Urothelium cell line (cell line): ENCODE measurements at places on chromosomes 13 and 19.
A peak's percentile ranks its signal among the peaks of the same experiment; 100 is the strongest.

GRCh38 chr13:86882835-86883234 lies 788.3 kb upstream of the SLITRK5 start:
- no peak for DNase-seq

DNA sequence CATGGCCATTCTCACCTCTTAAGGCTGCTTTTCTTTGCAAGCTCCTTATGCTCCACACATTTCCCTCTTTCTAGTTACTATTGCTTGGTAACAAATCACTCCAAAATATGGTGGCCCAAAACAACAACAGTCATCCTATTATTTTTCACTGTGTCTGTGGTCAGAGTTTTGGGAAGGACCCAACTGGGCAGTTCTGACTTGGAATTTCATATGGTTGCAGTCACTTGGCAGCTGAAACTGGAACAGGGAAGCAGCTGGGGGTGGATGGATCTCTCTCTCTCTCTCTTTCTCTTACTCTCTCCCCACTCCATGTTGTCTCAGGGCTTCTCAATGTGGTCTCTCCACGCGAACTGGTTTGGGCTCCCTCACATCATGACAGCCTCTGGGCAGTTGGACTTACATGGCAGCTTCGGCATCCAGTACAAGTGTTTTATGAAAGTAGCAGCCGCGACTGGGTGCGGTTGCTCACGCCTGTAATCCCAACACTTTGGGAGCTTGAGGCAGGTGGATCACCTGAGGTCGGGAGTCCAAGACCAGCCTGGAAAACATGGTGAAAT lies 39.6 kb downstream of the NUMBL start:
- no peak for DNase-seq

DNA sequence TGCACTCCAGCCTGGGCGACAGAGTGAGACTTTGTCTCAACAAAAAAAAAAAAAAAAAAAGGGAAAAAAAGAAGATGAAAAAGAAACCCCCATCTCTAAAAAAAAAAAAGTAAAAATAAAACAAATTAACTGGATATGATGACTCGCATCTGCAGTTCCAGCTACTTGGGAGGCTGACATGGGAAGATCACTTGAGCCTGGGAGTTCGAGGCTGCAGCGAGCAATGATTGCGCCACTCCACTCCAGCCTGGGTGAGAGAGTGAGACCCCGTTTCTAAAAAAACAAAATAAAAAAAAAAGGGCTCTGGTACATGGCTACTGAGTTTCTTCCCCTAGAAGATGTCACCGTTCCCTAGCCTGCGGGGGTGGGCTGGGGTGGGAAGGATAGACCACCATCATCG lies 2.4 kb upstream of the CATSPERG start:
- DNase-seq: no peak

- no peak for DNase-seq
These were observed 32.6 kb downstream of the PDE4A start for GRCh38 chr19:10452726-10453618.

GRCh38 chr13:41005704-41006103 lies 13.4 kb downstream of the ELF1 start:
- no peak for DNase-seq

- no peak for DNase-seq
These were observed 19.2 kb upstream of the AKT2 start for GRCh38 chr19:40304306-40304705.

DNA sequence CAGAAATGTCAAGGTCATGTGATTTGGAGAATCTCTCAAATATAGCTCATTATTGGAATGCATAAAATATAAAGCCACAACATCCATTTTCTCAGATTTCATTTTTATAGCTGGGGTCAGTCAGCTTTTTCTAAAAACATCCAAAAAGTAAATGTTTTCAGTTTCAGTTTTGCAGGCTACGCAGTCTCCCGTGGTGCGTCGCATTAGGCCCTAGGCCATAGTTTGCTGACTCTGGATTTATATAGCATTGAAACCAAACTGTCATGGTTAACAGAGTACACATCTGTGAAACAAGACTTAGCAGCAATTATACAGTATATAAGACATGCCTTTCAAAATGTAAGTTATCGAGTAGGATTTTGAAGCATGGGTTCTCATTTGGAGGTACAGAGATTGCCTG lies 140.0 kb downstream of the IRS2 start:
- no peak for DNase-seq

DNA sequence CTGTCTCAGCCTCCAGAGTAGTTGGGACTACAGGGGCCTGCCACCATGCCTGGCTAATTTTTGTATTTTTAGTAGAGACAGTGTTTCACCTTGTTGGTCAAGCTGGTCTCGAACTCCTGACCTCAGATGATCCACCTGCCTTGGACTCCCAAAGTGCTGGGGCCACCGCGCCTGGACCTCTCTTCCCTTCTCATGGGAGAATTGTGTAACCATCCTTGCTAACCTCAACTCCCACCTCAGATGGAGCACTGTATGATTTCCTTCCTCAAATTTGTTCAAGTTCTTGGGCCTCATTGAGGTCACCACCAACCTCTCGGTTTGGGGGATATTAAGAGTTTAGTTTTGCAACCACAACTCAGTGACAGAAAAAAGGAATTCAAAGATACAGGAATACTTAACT lies 10.7 kb downstream of the LILRA5 start:
- DNase-seq: no peak

GRCh38 chr13:41674246-41674645 lies 216.9 kb downstream of the RGCC start:
- no peak for DNase-seq

GRCh38 chr19:18697680-18698079 lies 14.2 kb downstream of the CRTC1 start:
- DNase-seq: no peak

DNA sequence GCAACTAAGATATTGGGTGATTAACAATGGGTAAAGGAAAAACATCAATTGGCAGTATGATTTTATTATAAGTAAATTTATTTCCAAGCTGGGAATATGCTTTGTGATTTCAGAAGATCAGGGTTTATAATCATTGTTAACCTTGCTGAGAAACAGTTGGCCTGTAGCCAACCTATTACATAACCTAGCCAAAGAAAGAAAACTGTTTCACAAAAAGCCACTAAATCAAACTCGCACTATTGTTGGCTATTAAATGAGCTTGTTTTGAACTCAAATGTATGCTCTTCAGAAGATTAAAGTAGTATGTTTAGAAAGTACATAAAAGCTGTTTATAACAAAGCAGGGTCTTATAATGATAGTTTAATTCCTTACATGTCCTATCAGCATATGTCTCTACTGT lies 151.7 kb downstream of the LHFPL6 start:
- DNase-seq: no peak

DNA sequence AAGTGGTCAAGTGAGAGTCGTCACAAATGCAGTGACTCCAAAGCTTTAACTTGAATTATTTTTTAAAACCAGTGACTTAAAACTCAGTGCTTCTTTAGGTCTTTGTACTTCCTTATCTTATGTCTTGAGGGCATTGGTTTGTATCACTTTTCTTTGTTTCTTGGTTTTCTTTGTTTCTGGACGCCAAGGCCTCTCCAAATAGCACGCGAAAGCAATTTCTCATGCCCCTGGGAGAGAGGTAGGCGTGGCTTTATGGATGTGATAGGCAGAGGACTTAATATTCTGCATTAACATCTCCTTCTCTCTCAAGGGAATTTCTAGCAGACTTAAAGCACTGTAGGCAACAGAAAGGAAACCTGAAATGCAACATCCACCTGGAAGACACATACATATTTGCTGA lies 20.6 kb downstream of the UBE2L5 start:
- DNase-seq: no peak

DNA sequence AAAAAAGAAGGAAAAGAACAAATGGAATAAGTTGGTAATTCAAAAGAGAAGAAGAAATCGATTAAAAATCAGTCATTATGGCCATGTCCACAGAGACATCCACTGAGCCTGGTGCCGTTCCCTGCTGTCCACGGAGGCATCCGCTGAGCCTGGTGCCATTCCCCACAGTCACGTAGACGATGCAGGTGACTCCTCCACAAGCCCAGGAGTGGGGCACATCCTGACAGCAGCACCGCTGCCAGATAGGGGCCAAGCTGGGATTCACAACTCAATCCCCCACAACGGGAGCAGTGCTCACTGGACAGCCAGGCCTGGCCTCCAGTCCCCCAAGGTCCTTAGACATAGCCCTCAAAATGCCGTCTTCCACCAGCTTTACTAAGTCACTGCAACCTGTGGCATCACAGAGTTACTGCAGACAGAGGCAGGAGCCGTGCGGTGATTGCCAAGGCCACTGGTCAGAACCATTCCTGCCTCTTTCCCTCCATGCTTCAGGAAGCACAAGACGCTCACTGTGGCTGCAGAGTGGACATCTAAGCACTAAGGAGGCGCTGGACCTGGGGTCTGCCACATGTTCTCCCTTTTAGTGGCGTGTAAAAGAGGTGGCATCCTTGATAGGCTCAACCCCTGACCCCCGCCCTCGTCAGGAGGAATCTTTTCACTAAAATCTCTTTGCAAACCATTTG lies 131.5 kb upstream of the SPACA7 start:
- DNase-seq: no peak

DNA sequence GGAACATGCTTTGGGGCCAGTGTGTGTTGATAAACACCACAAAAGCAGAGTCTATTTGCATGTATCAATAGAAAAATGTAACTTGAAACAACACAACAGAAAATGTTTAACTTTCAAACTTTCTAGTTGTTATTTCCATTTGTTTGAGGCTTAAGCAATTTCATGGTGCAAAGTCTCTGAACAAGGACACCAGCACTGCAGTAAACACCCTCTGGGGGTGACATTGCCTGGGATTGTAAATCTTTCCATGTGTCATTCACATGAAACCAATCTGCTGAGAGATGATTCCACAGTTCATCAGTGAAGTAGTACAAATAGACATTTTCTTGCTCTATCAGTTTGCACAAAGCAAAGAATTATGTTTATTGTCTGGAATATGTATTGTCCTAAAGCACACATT lies 124.5 kb downstream of the ITGBL1 start:
- DNase-seq: no peak

DNA sequence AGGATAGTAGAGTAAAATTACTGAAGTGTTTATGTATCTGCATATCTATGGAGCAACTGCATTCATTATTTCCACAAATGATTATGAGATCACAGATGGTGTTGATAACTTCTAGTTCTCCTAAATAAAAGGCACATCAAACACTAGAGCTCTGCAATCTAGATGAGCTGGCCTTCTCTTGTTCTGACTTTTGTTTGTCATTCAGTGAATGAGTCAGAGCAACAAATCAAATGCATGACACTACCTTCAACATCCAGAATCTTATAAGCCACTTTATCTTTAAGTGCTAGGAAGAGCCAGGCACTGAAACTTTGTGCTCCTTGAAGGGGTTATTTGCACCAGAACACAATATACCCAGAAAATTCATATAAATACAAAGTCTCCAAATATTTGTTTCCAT lies 456.0 kb downstream of the PCDH17 start:
- peak; percentile 5 for DNase-seq

DNA sequence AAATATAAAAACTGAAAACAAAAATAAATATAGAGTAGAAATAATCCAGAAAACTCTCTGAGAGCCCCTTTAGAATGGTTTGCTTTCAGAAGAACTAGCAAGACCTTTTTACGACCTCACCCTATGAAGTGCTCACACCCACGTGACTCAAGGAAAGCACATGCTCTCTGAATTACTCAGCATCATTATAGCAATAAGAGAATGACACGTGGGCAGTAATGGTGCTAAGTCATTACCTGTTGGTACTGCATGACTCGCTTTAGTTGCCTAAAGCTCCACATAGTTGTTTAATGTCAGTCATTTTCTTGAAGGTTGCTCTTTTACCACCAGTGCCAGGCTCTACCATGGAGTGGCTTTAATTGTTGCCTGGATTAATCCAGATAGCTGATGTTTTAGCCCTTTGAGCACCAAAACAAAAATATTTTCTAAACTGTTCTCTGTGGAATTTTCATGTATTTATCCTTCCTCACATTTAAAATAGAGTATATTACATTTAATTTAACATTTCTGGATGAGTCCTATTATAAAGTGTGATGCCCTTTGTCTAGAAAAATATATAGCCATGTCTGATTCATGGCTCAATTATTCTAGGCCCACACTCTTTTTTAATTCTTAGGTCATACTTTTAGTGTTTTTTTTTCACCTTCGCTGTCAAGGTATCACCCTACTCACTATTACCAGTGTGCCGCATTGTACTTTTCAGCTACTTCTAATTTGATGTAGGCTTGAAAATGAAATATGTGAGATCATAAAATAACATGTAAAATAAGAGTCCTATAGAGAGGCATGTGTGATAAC lies 56.8 kb downstream of the THSD1 start:
- peak; percentile 32 for DNase-seq

DNA sequence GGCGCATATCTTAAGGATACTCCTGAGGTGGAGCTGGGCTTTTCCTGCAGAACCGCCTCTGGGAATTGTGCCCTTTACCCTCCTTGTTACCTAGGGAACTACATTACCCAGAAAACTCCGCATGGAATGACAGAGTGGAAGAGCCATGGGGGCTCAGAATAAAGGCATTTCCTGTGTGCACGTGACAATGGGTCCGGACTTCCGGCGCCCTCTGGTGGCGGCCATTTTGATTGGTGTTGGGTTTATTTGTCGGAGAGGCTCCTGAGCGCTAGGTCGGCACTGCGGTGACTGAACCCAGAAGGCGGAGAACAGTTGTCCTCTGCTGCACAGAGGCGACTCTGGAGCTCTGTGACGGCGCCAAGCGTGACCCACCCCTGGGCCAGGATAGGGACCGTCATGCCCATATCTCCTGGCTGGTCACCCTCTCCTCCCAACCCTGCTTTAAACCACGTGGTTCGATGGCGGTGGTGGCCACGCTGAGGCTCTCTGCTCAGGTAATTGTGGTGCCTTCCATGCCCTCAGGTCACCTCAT lies at the start of gene ZNF587B:
Gene ZNF587B (plus strand): TSS at position 229 of the 532 bp plus-strand sequence. CDS start 230 bp downstream, at position 459.
- DNase-seq: no peak

DNA sequence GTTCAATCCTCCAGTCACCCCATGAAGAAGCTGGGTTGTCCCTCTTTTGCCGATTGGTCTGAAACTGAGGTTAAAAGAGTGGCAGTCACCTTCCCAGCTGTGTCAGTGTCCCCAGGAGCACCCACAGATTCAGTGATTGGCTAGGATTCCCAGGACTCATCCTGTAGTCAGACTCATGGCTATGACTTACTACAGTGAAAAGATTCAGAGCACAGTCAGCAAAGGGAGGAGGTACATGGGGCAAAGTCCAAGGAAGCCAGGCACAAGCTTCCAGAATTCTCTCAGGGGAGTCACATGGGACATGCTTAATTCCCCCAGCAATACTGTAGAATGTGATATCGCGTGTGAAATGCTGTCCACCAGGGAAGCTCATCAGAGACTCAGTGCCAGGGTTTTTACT lies 14.2 kb downstream of the ZNF473 start:
- no peak for DNase-seq

- DNase-seq: no peak
These were observed 534.4 kb downstream of the IRS2 start for GRCh38 chr13:109251956-109252355.

- peak; percentile 22 for DNase-seq
These were observed 2.0 kb upstream of the GATAD2A start for GRCh38 chr19:19403373-19403901.
